ENCODE measurements at places on chromosomes 4 and X. TPM values are rescaled to one million over a fixed set of nuclear protein-coding genes. Genes with fewer than 3 reads are reported as not detected.

DNA sequence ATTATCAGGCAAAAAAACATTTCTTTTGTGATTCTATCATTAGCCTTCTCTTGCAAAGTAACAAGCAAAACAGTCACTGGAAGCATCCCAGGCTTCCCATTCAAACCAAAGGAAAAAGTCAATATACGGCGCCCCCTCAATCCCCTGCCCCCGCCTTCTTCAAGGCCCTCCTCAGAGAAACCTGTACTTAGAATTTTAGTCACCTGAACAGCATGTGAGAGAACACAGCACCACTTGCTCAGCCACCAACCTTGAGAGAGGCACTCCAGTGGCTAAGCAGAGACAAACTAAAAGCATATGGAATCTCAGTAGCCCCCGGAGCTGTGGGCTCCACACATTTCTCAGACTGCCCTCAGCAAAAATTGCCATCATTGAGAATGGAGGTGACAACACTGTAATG is 25.2 kb downstream of the LEF1 start:
- DNase-seq: no peak

DNA sequence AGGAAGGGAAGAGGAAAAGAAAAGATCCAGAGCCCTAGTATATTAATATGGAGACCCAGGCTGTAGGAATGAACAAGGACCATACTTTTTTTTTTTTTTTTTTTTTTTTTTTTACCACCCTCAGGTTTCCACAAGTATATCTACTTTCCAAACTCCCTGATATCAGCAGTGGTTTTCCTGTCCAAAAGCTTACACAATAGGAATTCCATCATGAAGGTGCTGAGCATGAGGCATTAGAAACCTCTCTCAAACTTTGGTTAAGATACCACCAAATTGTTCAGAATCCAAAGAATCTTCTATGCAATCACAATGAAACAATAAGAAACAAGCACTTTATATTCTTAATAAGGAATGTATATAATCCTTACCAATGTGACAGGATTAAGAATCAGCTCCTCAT is 26.5 kb downstream of the RPS6KA3 start:
- no peak for DNase-seq

Gene VEGFD
- 0.15 TPM for total RNA-seq

DNA sequence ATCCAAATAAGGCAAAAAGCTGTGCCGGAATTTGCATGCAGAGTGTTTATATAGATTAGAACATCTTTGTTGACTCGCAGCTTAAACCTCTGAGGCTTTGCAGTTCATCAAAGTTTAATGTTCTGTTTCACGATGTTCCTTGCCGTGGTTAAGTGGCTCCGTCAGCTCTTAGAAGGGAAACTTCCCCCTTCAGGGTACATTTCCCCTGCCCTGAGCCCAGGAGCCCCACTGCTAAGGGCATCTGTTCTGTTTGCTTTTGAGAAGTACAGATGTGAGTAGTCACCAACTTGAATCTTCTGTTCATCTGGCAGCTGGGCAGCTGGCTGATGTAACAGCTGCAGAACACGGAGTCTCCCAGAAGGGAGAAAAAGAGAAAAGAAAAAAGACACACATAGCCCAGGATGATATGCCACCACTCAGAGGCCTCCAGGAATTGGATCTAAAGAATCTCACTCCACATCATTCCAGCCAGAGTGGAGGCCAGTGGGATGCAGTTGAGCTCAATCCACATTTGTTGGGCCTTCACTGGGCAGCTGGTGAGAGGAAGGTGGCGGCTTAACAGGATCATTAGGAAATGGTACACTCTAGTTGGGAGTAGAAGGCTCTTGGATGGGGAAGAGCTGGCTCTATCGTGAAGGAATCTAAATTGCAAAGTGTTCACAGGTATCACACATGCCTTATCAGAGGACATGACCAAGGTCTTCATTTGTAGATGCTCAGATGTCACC is 178.7 kb upstream of the RBPJ start:
- DNase-seq: no peak

GRCh38 chr4:25795566-25796454 is 67.0 kb downstream of the SEL1L3 start:
- no peak for DNase-seq

DNA sequence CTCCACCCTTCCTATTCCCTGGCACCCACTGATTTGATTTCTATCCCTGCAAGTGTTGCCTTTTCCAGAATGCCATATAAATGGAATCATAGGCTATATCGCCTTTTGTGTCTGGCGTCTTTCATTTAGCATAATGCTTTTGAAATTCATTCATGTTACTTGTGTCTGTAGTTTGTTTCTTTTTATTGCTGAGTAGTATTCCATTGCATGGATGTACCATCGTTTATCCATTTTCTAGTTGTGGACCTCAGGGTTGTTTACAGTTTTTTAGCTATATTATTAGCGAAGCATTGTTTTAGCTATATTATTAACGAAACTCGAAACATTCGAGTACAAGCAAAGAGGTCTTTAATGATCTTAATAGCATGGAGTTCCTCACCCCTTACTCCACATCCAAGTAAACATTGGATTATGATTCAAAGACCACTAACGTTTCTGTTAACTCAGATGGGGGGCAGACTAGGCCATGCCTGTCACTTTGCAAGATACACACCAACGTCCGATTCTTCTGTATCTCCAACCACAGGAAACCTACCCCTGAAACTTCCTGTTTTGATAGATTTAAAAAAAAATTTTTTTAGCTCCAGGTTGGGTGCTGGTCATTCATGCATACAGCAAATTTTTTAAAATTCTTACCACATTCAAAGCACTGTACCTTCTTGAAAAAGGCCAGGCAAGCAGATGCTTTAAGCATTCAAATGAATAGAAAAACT is 1.1 kb downstream of the DCK start:
- DNase-seq: no peak

Gene LEF1
- total RNA-seq: 363 TPM

GRCh38 chr4:55291227-55291640 is 54.8 kb upstream of the SRD5A3 start:
- DNase-seq: no peak

Gene PRKG2
- 2.2 TPM for total RNA-seq

GRCh38 chrX:30795981-30796958 is 92.8 kb downstream of the TAB3 start:
- no peak for DNase-seq

- no peak for DNase-seq
Measured at GRCh38 chr4:23934915-23935314, 45.1 kb upstream of the PPARGC1A start.

GRCh38 chrX:9392445-9392844 is 72.4 kb upstream of the TBL1X start:
- no peak for DNase-seq

DNA sequence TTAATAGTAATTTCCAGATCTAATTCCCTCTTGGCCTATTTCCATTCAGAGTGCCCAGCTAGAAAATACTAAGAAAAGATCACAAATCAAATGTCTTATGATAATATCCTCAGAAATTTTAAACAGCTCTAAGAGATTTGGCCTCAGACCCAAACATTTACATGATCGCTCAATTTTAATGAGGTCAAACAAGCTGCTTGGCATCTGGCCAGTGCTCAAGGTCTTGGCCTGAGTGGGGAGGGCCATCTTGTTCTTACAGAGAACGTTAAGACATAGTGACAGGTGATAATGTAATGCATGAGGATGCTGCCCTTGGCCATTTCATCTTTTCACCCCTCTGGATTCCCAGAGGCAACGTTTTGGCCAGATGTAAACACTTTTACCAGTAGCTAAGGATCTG is 159.2 kb upstream of the SLC7A11 start:
- no peak for DNase-seq

Gene ETDA
- not detected for total RNA-seq

DNA sequence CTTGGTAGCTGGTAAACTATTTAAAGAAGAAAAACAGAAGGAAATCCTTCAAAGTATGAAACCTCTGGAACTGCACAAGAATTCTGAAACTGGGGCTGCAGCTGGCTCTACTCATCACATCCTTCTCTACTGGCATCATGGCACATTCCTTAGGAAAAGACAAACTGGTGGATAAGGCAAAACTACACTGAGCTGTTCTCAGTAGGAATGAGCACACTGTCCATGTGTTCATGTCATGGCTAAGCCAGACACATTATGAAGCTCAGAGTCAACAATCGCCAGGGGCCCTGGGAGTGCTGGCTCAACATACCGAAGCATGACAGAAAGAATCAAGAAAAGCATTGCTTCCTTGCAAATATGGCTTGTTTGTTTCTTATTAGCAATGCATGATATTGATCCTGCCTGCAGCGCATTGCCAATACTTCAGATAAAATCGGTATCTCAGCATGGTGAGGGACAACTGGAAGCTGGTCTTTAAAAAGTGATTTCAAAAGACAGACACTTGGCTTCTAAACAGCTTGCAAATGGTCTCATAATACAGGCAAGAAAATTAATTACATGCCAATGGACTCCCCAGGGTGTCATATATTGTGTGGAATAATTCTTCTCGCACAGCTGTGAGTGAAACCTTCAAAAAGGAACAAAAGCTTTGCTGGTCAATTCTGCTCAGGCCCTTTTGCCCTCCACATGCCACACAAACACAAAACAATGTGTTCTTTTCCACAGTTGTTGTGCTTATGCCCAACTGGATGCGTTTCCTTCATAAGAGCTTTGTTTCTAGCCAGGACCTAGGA is 300.2 kb upstream of the VCX start:
- no peak for DNase-seq

- no peak for DNase-seq
Measured at GRCh38 chr4:140811429-140811828, 55.2 kb upstream of the TBC1D9 start.

- no peak for DNase-seq
Measured at GRCh38 chrX:42930951-42931350, 153.0 kb upstream of the PPP1R2C start.

DNA sequence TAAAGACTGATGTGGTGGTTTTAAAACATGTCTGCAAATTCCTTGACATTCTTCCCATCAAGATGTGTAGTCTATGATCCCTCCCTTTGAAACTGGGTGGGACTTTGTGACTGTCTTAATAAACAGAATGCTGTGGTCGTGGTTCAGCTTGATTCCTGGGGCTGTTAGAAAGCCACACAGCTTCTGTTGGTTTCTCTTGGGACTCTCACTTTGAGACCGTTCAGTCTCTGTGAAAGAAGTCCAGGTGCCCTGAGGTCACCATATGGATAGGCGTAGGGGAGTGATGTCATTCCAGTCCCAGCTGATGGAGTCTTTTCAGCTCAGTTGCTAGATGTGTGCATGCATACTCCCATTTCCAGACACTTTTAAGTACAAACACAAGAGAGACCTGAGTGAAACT is 216.6 kb downstream of the KDR start:
- DNase-seq: no peak

- peak; percentile 70 for DNase-seq
Measured at GRCh38 chr4:38856524-38857337, at the start of gene TLR6. Gene TLR6 (minus strand): TSS chr4:38856817. CDS start chr4:38829473, 27,344 bp downstream.

DNA sequence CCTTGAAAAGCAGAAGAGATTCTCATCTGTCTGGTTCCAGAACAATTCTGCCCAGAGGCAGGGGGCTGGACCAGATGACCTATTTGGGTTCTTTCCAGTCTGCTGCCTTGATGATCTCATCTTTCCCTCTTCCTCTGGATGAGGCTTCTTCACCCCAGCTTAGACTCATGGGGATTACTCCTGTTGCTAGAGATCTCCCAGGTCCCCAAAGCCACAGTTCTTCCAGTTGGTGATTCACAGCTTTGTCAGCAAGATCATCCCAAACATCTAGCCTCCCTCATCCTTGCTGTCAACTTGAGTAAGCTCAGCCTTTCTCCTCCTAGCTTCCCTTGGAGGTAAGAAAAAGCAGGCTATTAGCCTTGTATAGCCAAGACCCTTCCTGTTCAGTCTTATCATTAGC is 64.2 kb upstream of the PJA1 start:
- no peak for DNase-seq

DNA sequence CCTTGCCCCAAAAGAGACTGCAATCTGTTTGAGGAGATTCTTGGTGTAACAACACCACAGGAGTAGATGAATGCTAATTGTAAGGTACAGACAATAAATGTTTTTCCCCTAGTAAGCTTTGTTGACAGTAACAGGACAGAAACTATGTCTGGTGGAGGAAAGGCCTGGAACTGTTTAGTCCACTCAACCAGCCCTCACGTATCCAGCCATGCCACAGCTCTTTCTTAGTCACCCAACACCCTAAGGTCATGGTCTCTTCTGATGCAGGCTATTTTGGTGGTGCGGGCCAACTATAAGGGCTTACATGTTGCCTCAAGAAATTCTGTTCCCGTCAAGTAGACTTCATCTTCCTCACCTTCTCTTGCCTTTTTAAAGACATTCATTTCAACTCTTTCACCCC is 75.9 kb upstream of the GAB1 start:
- no peak for DNase-seq

Gene NRK
- not detected for total RNA-seq

DNA sequence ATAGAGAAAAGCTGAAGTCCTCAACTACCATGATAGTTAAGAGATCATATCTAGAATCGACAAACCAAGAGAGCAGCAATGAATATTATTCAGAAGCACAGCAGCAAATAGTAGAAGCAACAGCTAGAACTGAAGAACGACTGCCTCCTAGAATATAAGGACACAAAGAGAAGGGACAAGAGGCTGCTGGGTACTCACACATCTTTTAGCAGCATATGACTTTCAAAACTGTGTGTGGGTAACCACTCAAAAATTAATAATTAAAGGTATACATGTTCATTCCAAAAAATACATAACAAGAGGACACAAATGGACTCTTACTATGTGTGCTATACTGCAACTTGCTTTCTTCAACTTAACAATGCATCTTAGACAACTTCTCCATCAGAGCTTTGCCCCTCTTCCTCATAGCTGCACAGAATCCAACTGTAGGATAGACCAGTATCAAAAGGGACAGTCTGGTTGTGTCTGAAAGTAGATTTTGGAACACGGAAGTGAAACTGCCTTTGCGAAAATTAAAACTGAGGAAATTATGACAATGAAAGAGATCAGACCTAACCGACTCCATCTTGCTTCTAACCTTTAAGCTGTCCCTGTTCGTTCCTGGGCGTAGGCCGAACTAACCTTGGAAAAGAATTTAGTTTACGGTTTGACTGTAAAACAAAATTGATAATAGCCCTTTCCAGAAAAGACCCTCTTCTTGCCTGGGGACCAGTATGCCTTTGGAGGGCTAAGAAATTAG is 125.7 kb downstream of the SH3KBP1 start:
- no peak for DNase-seq

DNA sequence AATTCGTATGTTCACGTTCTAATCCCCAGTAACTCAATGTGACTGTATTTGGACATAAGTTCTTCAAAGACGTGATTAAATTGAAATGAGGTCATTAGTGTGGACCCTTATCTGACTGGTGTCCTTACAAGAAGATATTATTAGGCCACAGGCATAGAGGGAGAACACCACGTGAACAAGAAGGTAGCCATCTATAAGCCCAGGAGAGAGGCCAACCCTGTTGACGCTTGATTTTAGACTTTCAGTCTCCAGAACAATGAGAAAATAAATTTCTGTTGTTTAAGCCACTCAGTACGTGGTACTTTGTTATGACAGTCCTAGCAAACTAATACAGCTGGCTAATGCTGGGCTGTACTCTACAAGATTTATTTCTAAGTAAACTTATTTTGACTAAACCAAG is 1.5 kb upstream of the EIF1AX start:
- DNase-seq: no peak

DNA sequence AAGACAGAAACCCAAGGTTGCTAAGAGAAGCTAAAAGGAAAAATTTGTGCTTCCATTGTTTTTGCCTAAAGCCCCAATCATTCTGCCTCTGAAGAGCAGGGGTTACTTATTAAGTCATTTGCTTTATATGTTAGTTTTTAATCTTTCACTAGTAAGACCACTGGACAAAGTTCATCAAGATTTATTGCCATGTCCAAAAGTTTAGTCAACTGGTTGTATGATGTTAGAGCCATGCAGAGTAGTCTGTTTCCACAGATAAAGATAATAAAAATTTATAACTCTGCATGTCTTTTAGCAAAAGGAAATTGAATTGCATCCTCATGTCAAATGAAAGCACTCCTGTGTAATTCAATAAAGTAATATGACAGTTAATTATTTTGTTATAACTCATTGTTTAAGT is 75.8 kb upstream of the PRKG2 start:
- DNase-seq: no peak
